Stimulated activated CD8-positive, alpha-beta memory T cell treated with anti-CD3 and anti-CD28 coated beads, Interleukin-15, amount 100 ng/mL, for 24 hours (primary cell): ENCODE measurements at places on chromosomes 4 and X.

DNA sequence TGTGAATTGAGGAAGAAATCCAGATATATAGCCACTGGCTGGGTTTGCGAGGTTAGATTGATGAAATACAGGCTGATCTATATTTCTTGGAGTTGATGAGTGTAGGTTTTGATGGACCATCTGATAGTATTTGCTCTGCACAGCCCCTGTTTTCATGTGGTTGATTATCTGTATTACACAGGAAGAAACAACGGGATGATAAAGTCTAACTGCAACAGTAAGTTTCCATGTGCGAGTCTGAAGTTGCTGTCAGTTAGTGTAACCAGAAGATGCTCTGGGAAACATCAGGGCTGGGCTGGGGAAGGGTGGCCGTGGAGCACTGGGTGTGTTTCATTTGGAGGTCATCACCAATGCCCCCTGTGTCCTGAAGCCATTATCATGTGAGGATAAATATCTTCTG is 148.4 kb upstream of the SFRP2 start:
- no peak for DNase-seq

DNA sequence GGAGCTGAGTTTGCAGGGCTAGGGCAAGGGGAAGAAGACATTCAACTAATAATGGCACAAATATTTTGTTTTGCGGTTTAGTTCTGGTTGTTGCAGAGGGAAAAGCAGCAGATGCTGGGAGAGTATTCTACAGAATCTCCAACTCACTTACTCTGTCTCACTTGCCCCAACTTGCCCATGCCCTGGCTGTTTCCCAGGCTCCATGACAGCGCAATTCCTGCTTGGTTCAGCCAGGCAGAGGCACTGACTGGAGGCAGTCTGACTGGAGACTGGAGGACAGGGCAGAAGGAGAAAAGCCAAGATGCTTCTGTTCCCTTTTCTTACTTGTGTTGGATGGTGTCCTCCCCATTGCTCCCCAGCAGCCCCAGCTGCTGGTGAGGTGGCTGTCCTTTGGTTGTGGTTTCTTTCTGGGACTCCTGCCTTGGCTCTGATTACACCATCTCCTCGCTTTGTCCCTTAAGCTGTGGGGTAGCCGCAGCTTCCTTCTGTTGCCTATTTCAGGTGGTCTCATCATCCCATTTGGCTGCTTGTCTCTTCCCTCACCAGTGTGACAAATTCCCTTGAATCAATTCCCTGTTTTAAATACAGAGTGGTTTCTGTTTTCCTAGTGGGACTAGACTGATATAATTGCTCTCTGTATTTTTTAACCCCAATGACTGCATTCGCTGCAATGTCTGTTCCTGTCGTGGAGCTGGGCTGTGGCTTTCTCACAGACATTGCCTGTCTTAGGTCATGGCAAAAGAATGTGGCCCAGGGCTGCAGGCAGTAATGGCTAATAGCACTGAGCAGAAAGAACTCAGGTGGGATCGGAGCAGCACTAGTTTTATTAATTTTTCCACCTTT is 24.2 kb upstream of the RASL11B start:
- no peak for DNase-seq

- no peak for DNase-seq
Observed at GRCh38 chrX:151039351-151039750, 56.2 kb downstream of the HMGB3 start.

GRCh38 chr4:37073226-37073840 is 171.2 kb upstream of the NWD2 start:
- DNase-seq, result no peak

DNA sequence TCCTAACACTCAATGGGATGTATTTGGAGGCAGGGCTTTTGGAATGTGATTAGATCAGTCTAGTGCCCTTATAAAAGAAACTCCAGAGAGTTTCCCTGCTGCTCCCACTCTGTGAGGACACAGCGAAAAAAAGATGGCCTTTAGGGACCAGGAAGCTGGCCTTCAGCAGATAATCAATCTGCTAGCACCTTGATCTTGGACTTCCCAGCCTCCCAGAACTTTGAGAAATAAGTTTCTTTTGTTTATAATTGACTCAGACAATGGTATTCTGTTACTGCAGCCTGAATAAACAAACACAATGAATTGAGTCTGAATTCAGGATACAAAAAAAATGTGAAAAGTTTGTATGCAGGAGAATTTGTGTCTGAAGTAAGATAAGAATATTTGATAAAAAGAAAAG is 842.1 kb downstream of the FSTL5 start:
- DNase-seq, result no peak

- DNase-seq, result no peak
Observed at GRCh38 chr4:152928286-152928685, 7.8 kb upstream of the FHDC1 start.

DNA sequence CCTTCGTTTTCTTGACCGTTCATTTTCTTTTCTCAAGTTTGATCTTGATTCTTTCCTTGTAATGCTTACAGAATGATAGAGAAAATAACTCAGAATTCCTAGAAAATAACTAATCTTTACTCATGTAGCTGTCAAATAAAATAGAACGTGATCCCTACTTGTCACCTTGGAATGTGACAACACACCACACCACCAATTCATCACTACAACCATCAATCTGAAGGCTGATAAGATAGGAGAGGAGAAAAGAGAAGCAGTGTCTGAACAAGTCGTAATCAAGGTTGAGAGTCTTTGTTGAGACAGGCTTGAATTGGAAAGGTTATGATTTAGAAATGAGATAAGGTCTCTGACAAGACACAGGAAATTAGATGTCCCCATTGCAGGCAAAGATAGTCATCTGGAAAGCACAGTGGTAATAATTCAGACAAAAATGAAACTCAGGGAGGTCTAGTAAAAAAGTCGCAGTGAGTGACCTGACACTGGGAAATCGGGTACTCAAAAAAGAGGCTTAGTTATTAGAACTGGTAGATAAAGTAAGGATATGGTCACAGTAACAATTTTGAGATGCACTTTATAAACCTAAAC is 456.2 kb downstream of the FAT4 start:
- DNase-seq, result no peak

DNA sequence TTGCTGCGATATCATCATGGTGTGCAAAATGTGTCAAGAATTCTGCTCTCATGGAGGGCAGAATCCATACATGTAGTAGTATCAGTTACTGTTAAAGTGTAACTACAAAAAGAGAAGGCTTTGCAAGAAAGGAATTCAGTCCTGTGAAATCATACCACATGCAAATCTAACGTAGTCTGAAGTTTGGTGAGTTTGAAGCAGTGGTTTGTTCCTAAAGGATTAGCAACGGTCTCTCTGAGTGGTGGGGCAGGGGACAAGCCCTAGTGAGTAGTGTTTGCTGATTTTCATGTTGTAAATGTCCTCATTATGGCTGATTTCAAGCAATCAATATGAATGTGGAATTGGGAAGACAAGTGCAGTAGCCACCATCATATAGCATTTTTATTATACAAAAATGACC is 47.1 kb upstream of the CLNK start:
- no peak for DNase-seq

DNA sequence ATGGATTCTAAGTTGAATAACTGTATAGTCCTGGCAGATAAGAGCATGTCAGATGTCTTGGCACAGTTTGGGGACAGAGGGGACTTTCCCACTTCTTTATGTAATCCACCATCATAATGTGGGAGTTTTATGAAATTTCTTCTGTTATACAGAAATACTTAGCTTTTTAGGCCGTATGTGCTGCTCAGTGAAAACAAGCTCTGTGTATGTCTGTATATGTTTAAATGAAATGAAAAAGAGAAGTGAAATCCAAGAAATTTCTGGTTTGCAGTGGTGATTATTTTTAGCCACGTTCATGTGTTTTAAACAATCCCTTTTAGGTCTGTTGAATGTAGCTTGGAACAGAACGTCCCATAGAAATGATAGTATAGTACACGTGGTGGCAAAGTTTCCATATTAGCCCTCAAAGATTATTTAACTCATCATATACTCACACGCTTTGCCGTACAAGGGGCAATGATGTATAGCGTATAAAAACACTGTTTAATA is 41.0 kb downstream of the GAB1 start:
- no peak for DNase-seq

DNA sequence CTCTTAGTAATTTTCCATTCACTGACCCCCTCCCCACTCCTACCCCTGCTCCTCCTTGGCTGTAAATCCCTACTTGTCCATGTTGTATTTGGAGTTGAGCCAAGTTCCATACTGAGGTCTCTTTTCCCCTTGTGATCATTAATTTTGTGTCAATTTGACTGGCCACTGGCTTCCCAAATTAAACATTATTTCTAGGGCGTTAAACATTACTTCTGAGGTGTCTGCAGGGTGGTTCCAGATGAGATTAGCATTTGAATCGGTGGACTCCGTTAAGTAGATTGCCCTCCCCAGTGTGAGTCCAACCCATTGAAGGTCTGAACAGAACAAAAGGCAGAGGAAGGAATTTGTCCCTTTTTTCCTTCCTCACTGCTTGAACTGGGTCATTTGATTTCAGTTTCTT is 25.7 kb downstream of the SLC39A8 start:
- no peak for DNase-seq

DNA sequence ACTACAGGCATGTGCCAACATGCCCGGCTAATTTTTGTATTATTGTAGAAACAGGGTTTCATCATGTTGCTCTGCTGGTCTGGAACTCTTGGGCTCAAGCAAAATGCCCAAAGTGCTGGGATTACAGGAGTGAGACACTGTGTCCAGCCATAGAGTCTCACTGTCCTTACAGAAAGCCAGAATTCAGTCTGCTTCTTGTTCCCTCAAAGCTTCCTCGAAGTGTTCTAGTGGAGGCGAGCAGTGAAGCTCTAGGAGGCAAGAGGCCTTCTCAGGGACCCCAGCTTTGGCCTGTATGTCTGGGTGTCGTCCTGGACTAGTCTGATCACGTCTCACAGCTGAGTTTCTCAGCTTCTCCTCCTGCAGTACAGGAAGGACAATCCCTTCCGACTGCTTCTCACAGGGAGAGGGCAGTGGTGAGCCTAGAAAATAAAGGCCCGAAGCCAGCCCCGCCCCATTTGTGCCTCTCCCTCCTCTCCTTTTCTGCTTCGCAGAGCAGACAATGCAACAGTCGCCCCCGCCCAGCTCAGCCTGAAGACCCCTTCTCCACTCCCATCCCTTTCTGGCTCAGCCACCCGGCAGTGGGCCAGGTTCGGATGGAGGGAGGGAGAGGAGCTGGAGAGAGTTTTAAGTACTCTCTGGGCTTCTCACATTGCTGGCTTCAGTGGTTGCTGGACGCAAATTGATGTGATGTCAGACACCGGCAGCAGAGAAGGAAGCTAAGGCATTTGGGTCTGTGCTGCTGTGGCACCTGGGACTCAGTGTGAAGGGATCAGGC is 11.1 kb upstream of the FAM3A start:
- no peak for DNase-seq

- DNase-seq, result no peak
Observed at GRCh38 chrX:73817393-73818199, 254.6 kb downstream of the CHIC1 start.

- no peak for DNase-seq
Observed at GRCh38 chrX:154348114-154348531, 26.3 kb downstream of the FLNA start.

DNA sequence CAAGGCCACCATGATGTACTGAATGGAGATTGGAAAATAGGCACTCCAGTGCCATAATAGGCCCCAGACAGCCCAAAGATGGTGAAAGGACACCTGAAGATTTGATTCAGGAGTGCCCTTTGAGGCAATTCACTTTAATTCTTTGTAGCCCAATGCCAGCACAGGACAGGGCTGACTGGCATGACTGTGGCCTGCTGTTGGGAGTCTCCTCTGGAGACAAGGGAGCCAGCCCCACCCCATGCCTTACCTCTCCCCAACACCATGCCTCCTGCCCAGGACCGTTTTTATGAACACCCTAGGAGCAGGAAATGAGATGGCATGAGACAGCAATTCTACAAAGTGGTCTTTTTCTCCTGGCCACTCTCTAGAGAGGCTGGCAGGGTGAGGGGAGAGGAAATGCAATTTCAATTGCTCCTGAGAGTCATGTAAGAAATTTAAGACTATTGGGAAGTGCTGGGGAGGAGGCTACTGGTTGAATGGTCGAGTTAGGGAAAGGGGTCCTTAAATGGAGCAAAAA is 94.2 kb upstream of the MAMLD1 start:
- no peak for DNase-seq

- DNase-seq, result no peak
Observed at GRCh38 chrX:39577985-39578869, 519.5 kb downstream of the BCOR start.

DNA sequence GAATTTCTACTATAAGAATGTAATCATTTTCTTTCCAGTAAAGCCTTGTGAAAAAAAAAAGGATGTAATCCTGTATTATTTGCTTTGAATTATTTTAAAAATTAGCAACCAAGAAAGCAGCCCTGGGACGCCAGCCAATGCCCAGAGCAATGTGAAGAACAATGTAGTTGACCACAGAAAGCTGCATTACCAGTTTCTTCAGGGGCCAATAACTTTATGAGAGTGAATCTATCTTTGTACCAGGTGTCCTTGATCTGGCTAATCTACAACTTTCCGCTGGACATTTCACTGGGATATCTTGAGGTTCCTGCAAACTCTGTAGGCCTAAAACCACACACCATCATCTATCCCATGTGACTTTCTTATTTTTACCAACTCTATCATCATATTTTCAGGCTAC is 7.6 kb upstream of the KLHL2 start:
- no peak for DNase-seq

- DNase-seq, result no peak
Observed at GRCh38 chrX:40205471-40205870, 107.7 kb upstream of the BCOR start.

DNA sequence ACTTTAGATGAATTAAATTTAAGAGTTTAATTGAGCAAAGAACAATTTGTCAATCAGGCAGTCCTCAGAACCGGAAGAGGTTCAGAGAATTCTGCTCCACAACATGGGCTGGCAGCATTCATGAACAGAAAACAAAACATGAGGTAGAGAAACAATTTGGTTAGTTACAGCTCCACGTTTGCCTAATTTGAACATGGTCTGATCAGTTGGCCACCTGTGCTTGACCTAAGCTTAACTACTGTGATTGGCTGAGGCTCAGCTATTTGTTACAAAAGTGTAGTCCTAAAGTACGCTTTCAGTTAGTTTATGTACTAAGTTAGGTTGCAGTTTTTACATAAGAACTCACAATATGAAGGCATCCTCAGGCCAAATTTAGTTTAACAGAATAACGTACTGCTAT is 258.6 kb downstream of the ADAM29 start:
- no peak for DNase-seq

- no peak for DNase-seq
Observed at GRCh38 chr4:74235135-74235534, 73.1 kb upstream of the EPGN start.

DNA sequence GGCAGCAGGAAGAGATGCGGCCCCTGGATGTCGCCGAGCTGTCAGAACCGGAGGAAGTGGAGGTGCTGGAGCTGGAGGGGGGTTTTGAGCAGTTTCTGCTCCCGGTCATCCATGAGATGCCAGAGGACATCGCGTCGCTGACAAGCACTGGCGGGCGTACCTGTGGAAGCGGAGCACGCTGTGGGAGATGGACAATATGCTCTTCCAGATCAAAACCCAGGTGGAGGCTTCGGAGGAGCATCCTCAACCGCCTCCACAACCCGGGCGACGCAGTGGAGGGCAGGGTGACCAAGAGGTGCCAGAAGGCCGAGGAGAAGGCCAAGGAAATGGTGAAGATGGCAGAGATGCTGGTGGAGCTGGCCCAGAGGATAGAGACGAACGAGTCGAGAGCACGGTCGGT is 7.6 kb upstream of the CCNQ start:
- DNase-seq, result no peak

GRCh38 chrX:111581086-111581485 is 69.6 kb downstream of the SERTM2 start:
- no peak for DNase-seq

- no peak for DNase-seq
Observed at GRCh38 chr4:185566425-185566824, 31.1 kb upstream of the PDLIM3 start.
